Ureter (tissue), 1 donor: ENCODE measurements at places on chromosomes 16 and 17.

GRCh38 chr17:57612202-57613071, 132.7 kb downstream of the CCDC182 start:
- no peak for DNase-seq

- no peak for DNase-seq
Measured at GRCh38 chr16:60727851-60728250, 1308.4 kb downstream of the CDH8 start.

DNA sequence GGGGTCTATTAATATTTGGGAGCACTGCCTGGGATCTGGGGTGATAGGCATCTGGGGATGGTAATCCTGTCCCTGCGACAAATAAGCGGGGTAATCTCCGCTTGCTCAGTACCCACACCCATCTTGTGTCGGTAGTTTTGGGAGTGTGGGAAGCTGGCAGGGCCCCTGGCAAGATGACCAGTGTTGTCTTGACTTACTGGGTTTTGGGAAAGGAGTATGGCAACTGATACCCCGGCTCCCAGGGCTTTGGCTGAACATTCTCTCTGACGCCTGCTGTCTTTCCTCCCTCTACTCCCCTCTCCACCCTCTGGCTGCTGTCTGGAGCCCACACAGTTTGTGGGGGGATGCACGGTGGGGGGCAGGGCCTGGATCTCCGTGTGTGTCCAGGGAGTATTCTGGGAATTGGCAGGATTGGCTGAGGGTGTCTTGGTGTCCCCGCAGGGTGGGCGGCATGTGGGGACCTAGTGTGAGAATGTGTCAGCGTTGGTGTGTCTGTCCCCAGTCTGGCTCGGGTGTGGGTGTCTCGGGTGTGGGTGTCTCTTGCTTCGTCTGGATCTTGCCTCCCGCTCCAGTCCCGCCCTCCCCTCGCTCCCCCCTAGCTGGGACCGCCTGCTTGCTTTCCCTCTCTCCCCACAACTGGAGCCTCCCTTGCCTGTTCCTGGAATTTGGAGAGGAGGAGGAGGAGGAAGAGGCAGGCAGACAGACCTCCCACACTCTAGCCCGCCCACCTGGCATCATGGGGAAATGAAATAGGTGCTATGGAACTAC, 12.0 kb downstream of the RARA start:
- no peak for DNase-seq

DNA sequence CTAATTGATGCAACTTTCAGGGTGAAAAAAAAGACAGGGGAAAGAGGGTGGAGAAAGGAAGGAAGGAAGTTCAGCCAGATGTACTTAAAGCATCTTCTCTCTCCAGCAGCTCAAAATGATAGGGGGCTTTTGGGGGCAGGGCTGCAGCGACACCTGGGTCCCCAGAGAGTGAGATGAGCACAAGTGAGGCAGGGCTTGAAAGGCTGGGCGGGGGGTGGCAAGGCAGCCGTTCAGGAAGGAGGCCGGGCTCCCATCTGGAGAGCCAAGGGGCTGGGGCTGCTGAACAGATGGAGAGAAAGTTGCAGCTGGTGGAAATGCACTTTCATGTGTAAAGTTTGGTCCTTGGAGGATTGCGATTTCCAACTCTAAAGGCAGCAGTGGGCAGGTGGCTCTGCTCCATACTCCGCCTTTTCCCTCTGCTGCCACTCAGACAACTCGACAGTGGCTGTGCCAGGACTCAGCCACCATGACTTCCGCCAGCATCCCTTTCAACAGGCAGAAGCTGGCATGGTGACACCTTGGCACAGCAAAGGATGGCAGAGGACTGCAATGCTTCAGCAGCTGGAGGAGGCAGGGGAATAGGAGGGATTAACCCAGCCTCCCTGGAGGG, 7.7 kb downstream of the SLC35B1 start:
- DNase-seq, result no peak

- no peak for DNase-seq
Measured at GRCh38 chr16:53433509-53433908, 762 bp upstream of the RBL2 start.

- no peak for DNase-seq
Measured at GRCh38 chr16:77910021-77910420, 112.3 kb upstream of the CLEC3A start.

DNA sequence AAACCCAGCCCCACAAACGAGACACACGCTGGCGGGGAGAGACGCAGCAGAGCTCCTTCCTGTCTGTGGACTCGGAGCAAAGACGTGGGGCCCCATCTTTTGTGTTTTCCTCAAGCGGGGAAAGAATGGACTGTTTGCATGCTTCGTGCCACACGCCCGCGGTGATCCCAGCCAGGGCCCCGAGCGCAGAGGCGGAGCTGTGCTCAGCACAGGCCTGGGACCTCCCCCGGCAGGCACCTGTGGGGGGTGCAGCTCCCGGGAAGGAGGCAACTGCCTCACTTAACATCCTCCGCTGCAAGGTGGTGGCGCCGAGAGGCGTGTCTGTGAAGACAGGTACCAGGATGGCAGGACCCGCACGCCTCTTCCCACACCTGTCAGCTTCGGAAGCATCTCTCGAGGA, 19.1 kb downstream of the TRARG1 start:
- no peak for DNase-seq

DNA sequence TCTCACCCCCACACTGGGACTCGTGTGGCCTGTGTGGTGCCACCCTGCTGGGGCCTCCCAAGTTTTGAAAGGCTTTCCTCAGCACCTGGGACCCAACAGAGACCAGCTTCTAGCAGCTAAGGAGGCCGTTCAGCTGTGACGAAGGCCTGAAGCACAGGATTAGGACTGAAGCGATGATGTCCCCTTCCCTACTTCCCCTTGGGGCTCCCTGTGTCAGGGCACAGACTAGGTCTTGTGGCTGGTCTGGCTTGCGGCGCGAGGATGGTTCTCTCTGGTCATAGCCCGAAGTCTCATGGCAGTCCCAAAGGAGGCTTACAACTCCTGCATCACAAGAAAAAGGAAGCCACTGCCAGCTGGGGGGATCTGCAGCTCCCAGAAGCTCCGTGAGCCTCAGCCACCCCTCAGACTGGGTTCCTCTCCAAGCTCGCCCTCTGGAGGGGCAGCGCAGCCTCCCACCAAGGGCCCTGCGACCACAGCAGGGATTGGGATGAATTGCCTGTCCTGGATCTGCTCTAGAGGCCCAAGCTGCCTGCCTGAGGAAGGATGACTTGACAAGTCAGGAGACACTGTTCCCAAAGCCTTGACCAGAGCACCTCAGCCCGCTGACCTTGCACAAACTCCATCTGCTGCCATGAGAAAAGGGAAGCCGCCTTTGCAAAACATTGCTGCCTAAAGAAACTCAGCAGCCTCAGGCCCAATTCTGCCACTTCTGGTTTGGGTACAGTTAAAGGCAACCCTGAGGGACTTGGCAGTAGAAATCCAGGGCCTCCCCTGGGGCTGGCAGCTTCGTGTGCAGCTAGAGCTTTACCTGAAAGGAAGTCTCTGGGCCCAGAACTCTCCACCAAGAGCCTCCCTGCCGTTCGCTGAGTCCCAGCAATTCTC, 27.4 kb downstream of the STH start:
- DNase-seq, result no peak

DNA sequence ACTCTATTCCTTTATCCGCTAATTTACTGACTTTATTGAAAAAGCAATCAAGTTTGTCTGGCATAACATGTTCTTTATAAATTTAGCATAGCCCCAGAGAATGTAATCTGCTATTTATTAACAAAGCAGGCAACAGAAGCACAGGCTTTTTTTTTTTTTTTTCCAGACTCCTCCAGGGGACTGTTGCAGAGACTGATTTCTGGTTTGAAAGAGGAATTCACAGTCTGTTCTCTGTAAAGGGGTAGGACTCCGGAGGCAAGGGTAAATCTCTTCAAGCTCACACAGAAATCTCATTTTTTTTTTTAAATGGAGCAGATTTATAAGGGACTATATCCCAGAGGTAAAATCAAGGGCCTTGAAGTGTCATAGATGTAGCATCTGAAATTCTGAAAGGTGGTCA, 1386.5 kb upstream of the CDH8 start:
- no peak for DNase-seq

DNA sequence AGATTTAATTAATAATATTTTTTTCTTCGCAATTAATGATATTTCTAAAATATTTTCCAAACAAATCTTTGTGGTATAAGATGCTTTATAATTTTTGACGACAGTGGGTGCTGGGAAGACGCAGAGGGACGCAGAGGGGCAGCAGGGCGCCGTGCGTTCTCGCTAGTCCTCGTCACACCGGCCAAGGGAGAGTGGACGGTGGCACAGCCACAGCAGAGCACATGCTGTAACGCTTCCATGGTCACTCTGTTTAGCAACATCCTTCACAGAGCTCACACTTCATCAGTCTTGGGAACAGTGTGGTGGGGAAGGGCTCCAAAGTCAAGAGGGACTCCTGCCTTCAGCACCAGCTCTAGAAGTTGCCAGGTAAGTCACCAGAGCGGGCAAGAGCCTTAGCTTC, 60.4 kb downstream of the NDEL1 start:
- no peak for DNase-seq

DNA sequence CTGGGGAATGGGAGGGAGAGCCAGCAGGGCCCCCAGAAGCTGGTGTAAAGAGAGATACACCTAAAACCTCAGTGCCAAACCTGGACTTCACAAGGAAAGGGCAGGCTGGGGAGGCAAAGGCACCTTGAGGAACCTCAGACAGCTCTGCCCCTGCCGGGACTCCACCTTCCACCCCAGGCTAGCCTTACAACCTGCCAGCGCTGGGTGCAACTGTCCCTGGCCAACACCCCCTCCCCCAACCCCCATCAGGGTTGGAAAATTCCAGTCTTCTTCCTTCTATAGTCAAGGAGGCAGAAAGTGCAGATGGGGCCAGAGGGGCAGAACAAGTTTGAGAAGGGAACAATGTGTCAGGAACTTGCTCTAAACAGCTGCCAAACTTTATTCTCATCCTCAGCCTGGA, 2.2 kb downstream of the YBX2 start:
- no peak for DNase-seq

DNA sequence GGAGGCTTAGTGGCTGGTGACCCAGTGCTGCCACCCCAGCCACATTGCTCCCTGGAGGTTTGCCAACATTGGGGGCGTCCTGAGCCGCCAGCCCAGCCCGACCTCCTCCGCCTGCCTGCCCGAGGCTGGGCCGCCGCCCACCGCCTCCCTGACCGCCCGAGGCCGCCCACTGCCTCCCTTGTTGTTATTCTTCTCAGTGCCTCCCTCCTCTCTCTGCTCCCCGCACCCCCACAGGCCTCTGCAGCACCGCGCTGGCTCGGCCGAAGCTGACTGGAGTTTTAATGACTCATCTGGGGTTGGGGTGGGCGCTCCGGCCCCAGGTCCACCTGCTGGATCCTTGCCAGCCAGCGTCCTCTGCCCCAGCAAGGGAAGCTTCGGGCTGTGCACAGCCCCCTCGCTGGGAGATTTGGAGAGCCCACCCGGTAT, 102.5 kb downstream of the RBFOX3 start:
- DNase-seq, result no peak

DNA sequence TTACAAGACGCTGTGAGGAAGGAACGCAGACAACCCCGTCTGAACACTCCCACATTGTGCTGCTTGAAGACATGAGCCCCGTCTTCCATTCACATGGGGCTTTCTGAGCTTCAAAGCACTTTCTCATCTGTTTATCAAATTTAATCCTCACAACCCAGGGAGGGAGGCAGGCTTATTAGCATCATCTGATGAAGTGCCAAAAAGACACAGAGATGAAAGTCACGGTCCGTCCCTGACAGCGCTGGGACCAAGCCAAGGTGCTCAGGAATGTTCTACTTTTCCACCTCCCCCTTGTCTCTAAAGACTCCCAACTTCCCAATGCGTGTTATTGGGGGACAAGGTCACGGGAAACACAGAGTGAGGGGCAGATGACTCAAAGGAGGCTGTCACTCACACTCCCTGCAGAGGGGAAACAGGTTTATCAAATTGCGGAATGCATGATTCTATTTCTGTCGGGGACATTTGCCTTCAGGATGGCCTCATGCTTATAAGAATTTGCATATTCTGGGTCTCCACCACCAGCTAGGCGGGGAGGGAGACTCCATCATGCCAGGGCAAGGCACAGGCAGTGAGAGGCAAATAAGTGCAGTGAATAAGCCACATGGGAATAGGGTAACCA, 10.7 kb downstream of the XYLT1 start:
- no peak for DNase-seq

DNA sequence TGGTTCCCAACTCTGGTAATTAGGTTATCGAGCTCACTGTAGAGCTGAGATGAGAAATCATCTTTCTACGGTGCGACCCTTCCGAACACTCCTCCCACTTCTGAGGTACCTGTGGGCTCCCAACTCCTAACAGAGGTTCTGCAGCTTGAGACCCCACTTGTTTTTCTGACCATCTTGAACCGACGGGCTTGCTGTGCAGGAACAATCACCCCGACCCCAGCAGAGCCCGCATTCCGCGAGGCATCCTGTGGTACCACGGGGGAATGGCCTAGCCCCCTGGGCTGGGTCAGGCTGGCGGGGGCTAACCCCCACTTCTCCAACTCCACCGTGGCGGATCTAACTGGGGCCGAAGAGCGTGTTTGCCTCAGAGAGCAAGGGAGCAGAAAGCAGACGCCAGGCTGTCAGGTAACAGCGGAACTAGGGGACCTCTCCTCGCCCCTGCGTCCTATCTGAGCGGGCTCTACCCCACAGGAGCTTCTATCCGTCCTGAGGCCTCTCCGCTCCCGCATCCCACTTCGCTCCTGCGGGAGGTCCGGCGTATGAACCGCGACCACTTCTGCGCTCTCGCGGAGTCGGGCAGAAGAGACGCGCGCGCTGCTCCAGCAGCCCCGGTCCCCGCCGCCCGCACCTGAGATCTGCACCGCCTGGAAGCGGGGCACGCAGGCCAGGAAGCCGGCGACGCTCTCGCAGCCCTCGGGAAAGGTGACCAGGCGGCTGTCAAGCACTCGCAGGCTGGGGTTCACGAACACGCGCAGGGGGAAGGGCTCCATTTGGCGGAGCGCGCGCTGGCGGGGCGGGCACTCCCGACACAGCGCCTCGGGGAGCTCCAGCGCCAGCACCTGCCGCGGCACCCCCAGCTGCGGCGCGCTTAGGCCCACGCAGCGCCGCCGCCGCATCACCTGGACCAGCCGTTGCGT, 761 bp downstream of the PDF start:
- no peak for DNase-seq

GRCh38 chr17:10624969-10625368, 32.1 kb downstream of the MYH3 start:
- no peak for DNase-seq

DNA sequence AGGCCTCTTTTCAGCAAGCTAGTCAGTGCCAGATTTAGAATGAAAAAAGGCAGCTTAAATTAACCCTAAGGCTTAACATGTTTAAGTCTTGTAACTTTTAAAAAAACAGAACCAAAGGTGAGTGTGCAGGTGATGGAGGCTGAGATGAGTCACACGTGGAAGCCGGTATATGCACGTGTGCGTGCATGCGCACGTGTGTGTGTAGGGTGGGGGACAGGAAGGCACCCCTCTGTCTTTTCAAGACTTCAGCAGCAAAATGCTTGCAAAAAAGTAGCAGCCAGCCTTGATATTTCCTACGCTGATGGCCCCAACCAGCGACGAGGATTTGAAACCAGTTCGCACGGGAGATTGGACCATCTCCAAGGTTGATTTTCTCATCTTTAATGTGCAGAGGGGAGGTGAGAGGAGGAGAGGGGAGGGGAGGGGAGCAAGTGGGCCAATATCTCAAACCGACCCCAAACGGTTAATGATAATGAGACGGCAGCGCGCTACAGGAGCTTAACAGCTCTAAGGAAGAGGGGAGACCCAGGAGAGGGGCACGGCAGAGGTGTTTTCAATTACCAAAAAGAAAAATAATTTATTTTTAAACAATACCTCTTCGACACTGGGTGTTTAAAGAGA, 154.7 kb downstream of the ZNF423 start:
- no peak for DNase-seq

- no peak for DNase-seq
Measured at GRCh38 chr17:57292091-57292490, 35.8 kb downstream of the MSI2 start.

- no peak for DNase-seq
Measured at GRCh38 chr17:58667934-58668597, 23.8 kb downstream of the TEX14 start.
